ENCODE measurements at places on chromosomes 1 and 21.

DNA sequence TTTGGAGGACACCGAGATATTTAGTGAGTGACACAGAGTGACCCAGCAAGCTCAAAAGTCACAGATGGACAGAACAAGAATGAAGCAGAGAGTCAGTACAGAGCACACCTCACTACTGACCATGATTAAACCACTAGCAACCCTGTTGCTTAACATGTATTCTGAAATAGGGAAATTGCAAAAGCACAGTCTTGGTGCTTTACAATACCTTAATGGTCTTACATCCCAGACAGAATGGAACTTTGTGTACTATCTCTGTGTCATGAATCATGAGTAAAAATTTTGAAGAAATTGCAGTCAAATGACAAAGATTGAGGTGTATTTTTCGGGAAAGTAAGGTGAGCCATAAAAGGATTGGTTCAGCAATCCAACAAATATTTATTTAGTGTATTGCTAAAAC is 2.7 kb upstream of the SAMSN1 start:
- DNase-seq = no peak

- no peak for DNase-seq
Measured at GRCh38 chr1:244917073-244917670, 52.8 kb upstream of the HNRNPU start.

DNA sequence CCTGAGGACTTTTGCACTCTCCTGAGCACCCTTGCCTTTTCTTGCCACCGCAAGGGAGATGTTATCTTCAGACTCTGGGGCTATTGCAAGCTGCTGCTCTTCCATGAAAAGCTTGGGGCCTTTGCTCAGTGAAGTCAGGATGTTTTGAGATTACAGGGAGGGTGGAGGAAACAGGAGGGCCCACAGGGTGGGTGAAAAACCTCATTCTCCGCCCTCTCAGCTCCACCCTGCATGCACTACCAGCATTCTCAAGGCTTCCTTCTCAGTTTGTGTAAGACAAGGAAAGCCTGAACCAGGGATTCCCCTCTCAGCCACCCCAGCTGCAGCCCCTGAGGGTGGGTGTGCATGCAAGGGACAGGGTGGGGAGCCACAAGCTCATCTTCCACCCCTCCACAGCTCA is 25.8 kb upstream of the ZNF648 start:
- DNase-seq = no peak

DNA sequence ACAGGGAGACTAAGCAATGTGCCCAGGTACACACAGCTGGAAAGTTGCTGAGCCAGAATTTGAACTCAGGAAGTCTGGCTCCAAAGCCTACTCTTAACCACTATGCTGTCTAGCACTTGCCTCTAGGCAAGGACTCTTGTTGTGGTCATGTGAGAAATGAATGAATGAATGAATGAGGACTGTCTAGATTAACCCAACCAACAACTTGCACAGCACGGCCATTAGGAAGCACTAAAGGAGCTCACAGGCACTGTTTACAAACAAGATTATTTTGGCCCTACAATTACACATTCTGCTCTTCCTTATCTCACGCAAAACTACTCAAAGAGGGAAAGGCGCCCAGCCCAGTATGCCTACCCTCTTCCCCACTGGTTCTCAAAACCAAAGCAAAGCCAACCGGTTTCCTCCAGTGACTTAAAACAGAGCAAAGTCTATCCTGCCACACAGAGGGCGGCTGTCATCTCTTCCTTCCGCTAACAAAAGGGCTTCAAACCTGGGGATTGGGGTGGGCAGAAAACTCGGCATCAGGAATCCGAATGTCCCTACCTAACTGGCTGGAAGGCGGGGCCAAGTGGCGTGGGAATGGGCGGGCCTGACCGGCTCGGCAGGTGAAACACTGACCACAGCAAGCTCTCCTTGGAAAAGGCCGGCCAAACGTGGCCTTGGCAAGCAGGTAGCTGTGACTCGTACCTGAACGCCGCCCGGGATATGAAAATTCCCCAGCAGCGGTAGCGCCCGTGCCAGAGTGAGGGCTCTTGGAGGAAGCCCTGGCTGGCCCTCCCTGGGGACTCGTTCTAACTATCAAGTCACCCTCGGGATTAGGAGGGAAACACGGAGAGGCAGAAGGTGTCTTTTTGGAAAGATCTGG is 948 bp downstream of the STK40 start:
- DNase-seq = no peak

GRCh38 chr1:45033356-45033755 is 21.3 kb downstream of the UROD start:
- DNase-seq = no peak

- no peak for DNase-seq
Measured at GRCh38 chr1:96427616-96428015, 294.0 kb upstream of the PTBP2 start.

DNA sequence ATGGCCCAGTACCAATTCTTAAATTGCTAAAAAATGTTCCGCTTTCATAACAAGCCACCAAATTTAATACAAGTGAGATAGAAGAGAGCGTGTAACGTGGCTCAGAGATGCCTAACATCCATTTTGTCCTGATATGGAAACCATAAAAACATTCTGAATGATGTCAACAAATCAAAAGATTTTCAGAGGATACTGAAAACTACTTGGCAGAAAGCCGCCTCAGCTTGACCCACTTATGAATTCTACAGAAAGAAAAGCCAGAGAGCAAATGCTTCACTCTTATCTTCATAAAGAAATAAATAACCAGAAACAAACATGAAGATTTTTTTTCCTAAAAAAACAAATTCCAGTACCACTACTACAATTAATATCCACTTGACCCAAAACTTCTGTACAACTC is 41.2 kb downstream of the OMA1 start:
- DNase-seq = no peak

DNA sequence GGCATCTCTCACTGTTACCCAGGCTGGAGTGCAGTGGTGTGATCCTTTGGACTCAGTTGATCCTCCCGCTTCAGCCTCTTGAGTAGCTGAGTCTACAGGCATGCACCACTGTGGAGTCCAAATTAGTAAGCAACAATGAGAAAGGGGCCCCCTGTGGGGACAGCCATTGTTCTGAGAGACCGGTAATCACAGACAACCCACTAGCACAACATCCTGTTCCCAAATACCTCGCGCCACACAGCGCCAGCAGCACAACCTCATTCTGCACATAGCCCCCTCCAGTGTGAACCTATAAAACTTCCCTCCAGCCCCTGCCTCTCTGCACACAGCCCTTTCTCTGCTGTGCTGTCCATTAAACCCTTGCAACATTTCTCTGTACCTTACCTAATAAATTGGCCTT is 226.4 kb downstream of the DYRK1A start:
- DNase-seq = no peak

GRCh38 chr1:200198236-200198635 is 170.7 kb downstream of the NR5A2 start:
- DNase-seq = no peak

- DNase-seq = no peak
Measured at GRCh38 chr1:13751458-13751871, 51.5 kb downstream of the PRDM2 start.

GRCh38 chr1:31376375-31377134 is 3.7 kb upstream of the FABP3 start:
- no peak for DNase-seq

GRCh38 chr1:53093451-53093754 is 31.4 kb downstream of the PODN start:
- DNase-seq = no peak

DNA sequence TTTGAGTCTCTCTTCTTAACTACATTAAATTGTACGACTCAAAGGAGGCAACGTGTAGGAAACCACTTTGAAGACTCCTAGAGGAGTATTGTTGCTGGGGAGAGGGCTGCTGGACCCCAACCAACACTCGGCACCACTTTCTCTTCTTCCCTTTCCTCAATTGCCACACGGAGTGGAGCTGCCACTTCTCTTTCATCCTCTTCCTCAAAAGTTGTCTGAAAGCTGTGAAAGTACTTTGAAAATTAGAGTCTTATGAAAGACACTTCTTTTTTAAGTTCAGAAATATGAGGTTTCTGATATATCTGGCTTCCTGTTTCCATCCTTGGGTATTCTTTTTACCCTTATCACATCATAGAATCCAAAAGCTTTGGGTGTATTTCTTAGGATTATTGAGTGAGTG is 59.5 kb downstream of the MRPS6 start:
- DNase-seq = no peak
